ENCODE measurements at places on chromosomes 12 and 14. TPM values are rescaled to one million over a fixed set of nuclear protein-coding genes. Genes with fewer than 3 reads are reported as not detected.

DNA sequence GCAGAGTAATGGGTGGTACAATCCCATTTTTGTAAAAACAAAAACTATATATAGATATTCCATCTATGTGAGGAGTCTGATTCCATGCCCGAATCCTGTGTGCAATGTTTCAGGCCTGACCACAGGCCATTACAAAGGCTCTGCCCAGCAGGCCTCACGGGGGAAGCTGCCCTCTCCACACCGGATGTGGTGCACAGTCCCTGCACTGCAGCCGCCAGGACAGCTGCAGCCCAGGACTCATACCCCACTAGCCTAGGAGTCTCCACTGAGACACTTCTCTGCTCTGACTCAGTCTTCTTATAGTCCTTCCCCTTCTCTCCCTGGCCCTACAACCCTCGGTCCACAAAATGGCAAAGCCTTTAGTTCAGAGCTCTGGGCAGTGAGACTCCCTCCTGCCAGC, 190.4 kb downstream of the PPM1H start:
- no peak for DNase-seq

- DNase-seq: no peak
These were observed 44.0 kb downstream of the RHOJ start for GRCh38 chr14:63248211-63248610.

DNA sequence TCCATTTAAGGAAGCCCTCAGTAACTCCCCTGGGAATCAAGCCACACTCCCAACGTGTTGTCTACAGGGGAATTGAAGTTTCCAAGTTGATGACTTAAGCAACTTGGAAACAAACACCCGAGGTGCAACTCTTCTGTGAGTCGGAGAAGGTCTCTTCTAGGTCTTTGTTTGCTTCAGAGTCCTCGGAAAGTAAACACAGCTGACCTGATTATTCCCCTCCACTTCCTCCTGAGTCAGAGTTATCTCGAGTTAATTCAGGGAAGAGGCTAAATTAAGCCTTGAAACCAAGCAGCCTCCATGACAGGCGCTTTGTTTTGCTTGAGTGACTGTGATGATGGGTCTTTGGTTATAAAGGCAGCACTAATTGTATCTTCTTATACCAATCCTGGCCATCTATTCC, 41.8 kb downstream of the TUNAR start:
- DNase-seq: no peak

The PRKD1 gene
- polyA plus RNA-seq: 3.6 TPM

GRCh38 chr14:103286460-103286859, 47.6 kb upstream of the EIF5 start:
- DNase-seq: no peak

Measured in H1 (cell line).